ENCODE measurements at places on chromosomes 12 and 14.

GRCh38 chr14:72649603-72650227, 244.2 kb downstream of the DPF3 start:
- no peak for DNase-seq

DNA sequence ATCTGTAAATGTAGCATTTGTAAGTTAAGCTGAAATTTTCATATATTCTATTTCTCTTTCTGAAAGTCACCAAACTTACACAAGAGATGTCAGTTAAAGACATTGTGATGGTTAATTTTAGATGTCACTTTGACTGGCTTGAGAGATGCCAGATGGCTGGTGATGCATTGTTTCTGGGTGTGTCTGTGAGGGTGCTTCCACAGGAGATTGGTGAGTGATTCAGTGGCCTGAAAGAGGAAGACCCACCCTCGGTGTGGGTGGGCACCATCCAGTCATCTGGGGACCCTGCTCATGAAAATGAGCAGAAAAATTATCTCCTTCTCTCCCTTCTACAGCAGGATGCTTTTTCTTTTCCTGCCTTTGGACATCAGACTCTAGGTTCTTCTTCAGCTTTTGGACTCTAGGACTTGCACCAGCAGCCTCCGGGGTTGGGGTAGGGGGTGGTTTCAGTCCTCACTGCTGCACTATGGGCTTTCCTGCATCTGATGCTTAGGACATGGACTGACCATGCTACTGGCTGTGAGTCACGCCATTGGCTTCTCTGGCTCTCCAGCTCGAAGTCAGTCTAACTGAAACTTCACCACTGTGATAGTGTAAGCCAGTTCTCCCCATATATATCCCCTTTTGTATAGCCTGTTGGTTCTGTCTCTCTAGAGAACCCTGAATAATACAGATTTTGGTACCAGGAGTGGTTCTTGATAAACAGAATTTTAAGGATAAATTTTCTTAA, 20.9 kb downstream of the PDE6H start:
- no peak for DNase-seq

- no peak for DNase-seq
These were observed 42.3 kb downstream of the BORCS5 start for GRCh38 chr12:12399161-12399560.

DNA sequence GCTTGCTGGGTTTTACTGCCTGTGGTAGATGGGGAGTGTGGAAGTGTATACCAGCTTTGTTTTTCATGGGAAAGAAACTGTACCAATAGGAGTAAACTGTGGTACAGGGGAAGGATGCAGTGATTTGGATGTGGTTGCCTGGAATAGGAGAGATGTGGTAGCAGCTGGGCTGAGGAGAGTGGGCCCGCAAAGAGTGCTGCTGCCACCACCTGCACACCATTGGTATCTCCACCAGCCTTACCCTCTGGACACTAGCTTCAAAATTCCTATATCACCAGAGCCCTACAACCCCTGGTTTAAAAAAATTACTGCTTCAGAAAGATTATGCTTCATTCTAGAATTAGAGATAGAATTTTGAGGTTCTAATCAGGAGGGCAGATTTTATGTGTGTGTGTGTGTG, 53.6 kb downstream of the AKAP6 start:
- DNase-seq: no peak

DNA sequence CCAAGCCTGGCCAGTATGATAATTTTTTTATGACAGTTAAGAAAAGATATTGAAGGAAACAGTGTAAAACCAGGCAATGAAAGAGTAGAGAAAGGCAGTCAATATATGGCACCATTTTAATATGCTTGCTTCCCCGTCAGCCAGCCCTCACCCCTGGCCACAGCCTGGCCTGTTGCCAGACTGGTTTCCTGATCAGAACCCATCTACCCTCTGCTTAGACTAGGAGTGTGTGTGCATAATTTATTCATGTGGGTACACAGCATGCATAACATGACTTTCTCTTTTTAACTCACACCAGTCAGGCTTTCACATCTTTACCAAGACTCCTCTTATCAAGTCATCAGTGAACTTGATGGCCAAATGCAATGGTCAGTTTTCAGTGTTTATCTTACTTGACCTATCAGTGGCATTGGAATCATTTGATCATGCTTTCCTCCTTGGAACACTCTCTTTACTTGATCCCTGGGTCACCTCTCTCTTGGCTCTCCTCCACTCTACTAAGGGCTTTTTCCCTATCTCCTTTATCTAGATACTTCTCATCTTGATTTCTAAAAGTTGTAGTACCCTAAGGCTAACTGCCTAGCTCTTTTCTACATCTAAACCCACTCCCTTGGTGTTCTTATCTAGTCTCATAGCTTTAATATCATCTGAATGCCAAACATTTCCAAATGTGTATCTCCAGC, 10.0 kb upstream of the GPR19 start:
- DNase-seq: no peak

DNA sequence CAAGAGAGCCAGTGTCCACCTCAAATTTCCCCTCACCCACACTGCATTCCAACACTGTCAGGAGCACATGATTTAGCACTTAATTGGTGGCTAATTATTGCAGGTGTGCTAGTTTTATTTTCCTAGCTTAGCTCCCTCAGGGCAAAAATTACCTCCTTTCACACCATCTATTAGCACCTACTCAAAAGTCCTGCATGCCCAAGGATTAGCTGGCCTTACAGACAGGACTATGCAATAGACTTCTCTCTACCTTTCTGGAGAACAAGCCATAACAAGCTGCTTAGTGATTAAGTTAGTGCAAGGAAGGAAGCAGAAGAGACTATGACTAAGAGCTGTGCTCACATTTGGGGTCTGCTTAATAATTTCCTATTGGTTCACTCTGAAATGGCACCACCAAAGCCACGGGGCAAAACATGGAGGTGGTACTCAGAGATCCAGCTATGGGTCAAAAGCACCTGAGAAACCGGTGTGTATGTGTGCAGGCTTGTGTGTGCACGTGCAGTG, 69.5 kb downstream of the STON2 start:
- DNase-seq: no peak

DNA sequence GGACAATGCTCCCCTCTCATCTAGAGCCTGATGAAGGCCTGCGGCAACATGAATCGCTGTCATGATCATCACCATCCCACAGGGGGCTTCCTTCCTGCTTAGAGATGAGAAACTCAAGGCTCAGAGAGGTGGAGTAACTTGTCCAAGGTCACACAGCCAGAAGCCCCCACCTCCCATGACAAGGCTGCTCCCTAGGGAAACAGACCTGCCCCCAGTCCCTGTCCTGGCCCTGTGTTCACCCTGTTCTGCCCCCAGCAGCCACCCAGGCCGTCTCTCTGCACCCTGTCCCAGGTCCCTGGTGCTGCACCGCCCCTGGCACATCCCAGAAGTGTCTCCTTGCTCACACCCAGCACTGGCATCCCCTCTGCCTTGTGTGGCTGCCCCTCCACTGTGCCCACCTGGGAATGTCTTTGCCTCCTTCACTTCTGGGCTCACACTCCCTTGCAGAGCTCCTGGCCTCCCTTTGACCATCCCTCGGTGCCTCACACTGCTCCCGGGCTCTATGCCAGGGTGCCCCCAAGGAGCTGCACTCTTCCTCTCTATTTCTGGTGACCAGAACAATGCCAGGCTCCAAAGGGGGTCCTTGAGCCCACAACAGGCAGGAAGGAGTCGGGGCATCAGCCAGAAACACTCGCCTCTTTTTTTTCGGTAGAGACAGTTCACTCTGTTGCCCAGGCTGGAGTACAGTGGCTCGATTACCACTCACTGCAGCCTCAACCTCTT, 70.5 kb downstream of the BCL11B start:
- DNase-seq: no peak

DNA sequence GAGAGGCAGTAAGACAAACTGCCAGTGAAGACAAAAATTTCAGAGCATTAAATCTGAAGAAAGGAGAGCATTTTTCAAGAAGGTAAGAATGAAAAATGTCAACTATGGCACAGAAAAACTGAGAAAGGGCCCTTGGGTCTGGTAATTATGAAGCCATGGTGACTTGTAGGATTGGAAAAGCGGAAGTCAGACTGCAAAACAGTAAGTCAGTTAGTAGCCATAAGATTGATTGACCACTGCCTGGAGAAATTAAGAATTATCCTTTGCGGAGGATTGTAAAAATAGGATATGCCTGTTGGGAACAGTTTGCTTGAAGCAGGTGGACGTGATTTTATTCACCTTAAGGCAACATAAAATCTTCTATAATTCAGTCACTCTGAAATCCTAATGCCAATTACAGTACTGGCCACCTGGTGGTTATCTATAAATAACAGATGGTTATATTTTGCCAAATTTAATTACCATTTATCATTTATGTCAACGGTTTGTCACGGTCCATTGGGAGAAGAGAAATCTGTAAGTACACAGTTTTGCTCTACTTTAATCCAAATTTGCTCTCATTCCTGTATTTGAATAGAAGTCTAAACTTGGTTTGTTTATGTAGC, 127.1 kb upstream of the CNTN1 start:
- no peak for DNase-seq

GRCh38 chr14:102775855-102776760, 1.1 kb upstream of the TRAF3 start:
- no peak for DNase-seq

DNA sequence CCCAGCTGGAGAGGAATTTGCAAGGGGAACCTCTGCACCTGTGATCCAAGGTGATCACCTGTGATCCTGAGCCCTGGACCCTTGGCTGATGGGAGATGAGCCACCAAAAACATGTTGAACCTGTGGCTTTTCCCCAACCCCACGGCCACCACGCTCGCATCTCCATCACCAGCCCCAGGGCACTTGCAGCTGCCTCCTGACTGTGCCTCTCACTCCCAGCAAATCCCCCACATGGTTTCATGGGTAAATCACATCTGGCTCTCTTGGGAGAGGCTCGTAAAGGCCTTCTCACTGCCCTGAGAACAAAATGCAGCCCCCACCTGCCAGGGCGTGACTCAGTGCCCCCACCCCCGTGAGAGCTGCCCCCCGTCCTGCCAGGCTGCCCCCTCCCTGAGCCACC, 76.0 kb downstream of the RFLNA start:
- no peak for DNase-seq

DNA sequence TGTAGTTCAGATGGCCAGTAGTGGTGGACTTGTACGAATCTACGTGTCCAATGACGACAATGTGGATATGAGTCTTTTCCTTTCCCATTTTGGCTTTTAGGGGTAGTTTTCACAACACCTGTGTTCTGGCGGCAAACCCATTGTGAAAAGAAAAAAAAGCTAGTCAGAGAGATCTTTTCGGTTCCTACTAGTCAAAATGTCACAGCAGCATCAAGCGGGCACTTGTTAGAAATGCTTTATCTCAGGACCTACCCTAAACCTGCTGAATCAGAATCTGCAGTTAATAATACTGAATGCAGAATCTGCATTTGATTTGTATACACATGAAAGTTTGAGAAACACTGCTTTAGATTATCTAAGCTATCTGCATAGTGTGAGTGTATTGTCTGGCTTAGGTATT, 18.3 kb downstream of the AEBP2 start:
- DNase-seq: no peak

DNA sequence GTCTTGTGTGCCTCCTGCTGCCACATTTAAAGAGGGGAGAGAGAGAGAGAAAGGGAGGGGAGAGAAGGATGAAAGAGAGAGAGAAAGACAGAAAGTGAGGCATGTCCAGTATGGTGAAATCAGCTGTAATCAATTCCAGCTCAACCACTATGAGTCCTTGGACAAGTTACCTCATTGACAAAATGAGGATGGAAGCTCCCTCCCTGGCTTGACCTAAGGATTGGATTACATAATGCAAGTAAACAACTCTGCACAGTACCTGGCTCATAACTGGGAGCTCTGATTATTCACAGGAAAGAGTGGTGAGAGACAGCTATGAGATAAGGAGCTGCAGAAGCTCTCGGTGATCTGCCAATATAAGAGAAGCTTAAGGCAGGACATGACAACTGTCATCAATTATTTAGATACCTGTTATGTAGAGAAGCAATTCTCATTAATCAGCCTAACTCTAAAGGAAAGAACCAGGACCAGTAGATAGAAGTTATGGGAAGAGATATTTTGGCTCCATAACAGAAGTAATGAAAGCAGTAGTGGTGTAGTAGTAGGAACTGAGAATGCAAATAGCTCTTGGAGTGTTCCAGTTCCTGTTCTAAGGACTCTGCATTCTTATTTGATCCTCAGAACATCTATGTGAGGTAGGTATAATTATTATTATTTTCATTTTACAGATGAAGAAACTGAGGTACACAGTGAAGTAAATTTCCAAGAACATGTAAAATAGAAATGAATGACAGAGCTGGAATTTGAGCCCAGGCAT, 791.6 kb downstream of the DIO2 start:
- no peak for DNase-seq

GRCh38 chr14:23109769-23110168, 5.0 kb upstream of the CIROP start:
- DNase-seq: no peak

- DNase-seq: no peak
These were observed 14.5 kb upstream of the KRT83 start for GRCh38 chr12:52335598-52336262.

- no peak for DNase-seq
These were observed 12.3 kb upstream of the CALM1 start for GRCh38 chr14:90384543-90384911.

- no peak for DNase-seq
These were observed 49.9 kb downstream of the ITPR2 start for GRCh38 chr12:26783131-26783526.

DNA sequence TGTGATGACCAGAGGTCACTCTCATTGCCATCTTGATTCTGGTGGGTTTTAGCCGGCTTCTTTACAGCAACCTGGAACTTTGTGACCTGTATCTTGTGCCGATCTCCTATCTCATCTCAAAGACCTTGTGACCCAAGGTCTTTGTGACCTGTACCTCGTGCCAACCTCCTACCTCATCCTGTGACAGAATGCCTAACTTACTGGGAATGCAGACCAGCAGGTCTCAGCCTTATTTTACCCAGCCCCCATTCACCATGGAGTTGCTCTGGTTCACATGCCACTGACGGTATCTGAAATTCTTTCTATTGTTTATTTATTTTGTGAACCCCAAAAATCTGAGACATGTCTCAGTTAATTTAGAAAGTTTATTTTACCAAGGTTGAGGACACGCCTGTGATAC, 7.4 kb upstream of the HSPB8 start:
- no peak for DNase-seq

DNA sequence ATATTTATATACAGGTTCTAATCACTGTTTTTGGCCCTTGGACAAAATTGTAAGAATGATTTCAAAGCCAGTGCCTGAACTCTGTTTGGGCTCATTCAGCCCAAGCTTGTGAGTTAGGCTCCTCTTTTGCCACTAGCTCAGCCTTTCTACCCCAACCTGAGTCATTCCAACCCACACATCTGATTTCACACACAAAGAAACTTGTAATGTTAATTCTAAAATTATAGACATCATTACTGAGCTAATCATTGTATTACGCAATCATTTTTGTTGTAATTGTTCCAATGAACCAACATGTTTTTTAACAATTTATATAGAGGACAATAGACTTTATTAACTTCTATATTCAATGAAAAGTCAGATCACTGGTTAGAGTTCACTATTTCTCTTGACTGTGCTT, 441.1 kb downstream of the ETNK1 start:
- DNase-seq: no peak

All from activated CD8-positive, alpha-beta memory T cell treated with anti-CD3 and anti-CD28 coated beads for 48 hours (primary cell).